Stimulated activated CD8-positive, alpha-beta memory T cell treated with anti-CD3 and anti-CD28 coated beads, Interleukin-7, amount 100 ng/mL, for 1 hour (primary cell): ENCODE measurements at places on chromosomes 13 and 19.

GRCh38 chr13:27024074-27024461, 147.5 kb downstream of the USP12 start:
- no peak for DNase-seq

GRCh38 chr19:40081411-40081810, 9.3 kb downstream of the ZNF780A start:
- DNase-seq = no peak

DNA sequence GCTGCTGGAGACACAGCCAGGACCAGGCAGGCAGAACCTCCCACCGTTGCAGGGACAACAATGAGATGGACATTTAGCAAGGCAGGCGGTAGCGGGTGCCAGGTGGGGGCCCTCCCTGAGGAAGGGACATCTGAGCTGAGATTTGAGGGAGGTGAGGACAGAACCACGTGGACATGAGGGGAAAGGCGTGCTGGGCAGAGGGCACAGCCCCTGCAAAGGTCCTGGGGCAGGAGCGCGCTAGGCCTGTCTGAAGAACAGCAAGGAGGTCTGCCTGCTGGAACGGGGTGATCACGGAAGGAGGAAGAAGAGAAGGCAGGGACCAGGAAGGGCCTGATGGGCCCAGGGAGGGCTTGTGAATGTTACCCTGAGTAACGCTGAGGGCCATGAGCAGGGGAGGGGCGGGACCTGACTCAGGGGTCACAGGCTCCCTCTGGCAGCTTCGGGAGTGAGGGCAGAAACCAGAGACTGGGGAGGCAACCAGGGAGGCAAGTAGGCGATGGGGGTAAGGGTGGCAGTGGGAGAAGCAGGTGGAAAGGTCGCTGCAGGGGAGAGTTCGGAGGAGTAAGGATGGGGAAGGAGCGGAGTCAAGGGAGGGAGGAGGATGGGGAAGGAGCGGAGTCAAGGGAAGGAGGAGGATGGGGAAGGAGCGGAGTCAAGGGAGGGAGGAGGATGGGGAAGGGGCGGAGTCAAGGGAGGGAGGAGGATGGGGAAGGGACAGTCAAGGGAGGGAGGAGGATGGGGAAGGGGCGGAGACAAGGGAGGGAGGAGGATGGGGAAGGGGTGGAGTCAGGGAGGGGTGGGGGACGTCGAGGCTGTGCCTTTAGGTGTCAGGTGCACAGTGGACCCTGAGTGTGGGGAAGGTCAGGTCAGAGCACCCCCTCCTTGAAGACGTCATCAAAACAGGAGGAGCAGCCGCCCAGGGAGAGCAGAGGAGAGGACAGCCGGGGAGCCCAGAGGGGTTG, 15.7 kb upstream of the B3GNT3 start:
- DNase-seq = no peak

DNA sequence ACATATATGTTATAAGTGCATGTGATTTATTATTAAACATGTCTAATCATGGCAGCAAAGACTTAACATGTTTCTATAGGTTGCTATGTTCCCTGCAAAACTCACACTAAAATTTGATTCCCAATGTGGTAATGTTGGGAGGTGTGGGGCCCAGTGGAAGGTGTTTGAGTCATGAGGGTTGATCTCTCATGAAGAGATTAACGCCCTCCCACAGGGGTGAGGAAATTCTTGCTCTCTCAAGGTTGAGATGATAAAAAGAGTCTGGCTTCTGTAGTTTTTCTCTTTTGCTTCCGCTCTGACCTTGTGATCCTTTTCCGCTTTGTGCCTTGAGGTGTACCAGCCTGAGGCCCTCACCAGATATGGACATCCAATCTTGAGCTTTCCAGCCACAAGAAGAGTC, 737.5 kb upstream of the SLITRK5 start:
- DNase-seq = no peak

DNA sequence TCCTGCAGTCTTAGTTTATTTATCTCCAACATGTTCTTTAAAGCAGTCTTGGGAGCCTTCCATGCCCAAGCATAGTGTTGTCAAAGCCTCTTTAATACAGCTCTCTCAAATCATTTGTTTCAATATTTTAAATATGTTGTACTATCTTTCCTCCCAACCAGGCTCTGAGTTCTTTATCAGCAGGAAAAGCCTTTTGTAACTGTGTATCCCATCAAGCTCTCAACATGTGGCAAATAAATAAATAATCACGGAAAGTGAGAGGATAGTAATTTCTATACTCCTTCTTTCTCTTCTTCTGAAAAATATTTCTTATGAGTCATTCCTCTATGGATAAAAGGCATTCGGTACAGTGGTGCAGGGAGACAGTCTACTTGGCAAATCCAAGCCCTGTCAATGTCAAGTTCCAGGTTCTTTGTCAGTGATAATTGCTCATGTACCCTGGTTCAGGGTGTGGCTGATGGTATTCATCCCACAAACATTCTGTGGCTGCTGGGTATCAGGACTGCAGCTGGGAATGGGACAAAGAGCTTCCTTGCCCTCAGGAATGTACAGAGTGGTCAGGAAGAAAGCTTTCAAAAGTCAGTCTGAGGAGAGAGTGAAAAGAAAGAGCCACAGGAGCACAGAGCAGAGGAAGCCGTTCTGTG, 384.3 kb downstream of the EFNB2 start:
- no peak for DNase-seq

DNA sequence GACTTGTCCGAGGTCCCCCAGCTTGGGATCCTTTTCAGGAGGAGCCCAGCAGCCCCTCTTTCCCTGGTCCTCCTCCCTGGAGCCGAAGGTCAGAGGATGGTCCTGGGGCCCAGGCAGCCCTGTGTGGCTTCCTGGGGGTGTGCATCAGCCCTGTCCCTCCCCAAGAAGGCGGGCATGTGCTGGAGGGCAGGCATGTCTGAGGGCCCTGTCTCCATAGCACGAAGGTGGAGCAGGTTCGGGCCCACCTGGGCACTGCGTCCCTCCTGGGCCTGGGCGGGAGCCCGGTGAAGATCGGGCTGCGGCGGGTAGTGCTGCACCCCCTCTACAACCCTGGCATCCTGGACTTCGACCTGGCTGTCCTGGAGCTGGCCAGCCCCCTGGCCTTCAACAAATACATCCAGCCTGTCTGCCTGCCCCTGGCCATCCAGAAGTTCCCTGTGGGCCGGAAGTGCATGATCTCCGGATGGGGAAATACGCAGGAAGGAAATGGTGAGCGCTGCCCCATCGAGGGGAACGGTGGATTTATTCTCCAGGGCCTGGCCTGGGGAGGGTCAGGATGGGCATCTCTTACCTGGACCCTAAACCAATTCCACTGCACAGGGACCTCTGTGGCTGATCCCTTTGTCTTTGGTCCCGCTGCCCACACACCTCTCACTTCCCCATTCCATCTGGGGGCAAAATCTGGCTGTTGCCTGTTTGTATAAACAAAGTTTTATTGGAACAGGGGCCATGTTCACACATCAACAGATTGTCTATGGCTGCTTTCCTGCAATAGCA, 10.9 kb downstream of the TIMM13 start:
- no peak for DNase-seq

DNA sequence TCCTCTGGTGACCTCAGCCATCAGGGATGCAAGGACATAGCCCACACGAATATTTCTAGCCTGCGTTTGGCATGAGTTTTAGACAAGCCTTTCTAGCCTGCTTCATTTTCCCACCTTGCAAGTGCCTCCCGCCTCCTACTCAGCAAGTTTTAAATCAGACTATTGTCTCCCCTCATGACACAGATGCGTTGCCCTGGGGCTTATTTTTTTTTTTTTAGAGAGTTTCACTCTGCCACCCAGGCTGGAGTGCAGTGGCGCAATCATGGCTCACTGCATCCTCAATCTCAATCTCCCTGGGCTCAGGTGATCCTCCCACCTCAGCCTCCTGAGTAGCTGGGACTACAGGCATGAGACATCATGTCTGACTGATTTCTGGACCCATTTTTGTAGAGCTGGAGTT, 14.6 kb downstream of the GJB2 start:
- no peak for DNase-seq

DNA sequence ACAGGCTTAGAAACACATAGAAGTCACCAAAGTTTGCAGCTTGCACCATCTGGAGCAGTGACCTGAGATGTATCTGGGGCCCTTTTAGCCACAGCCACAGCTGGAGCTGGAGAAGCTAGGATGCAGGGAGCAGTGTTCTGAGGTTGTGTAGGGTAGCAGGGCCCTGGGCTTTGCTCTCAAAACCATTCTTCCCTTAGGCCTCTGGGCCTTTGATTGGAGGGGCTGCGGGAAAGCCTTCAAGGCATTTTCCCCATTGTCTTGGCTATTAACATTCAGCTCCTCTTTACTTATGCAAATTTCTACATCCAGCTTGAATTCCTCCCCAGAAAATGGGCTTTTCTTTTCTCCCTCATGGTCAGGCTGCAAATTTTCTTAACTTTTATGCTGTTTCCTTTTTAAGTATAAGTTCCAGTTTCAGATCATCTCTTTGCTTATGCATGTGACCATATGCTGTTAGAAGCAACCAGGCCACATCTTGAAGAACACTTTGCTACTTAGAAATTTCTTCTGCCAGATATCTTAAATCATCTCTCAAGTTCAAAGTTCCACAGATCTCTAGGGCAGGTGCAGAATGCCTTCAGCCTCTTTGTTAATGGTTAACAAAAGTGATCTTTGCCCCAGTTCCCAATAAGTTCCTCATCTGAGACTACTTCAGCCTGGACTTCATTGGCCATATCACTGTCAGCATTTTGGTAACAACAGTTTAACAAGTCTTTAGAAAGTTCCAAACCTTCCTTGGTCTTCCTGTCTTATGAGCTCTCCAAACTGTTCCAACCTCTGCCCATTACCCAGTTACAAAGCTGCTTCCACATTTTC, 48.5 kb downstream of the NBEA start:
- DNase-seq = no peak

DNA sequence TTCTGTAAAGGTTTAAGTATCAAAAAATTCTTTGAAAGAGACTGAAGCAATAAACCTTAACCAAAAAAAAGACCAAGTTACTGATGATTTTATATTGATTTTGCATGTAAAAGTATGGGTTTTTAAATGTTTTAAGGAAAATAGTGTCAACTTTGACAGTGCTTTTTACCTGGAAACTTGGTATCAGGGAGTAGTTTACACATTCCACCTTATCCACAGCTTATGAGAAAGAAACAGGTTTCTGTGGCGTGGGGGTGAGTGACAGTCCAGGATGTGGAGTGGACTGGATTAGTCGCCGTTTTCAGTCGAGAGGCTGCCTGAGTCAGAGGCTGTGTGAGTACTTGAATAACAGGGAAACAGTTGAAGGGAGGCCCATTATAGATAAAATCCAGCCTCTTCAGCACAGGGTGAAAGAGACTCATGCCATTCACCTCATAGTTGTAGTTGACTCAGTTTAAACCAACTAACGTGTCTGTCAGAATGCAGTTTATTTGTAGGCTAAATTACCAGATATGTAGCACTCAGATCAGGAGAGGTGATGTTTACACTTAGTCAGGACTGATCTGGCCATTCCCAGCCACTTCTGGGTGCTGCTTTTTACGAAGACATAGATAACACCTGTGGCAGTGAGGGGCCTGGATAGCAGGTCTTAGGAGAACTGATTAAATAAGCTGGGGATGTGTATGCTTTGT, 595 bp upstream of the GPR183 start:
- DNase-seq = no peak

DNA sequence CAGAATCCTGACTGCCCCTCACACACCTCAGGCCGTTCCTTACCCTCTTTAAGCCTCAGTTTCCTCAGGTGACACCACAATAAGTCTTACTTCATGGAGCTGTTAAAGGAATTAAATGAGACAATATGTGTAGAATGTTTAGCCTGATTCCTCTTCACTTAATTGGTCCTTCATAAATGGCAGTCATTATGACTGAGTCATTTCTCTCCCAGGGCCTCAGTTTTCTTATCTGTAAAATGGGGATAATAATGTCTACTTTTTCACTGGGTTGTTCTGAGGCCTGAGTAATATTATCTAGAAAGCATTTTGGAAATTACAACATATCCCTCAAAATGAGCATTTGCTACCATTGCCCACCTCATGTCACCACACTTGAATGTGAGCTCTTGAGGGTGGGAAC, 21.6 kb downstream of the POU2F2 start:
- no peak for DNase-seq

DNA sequence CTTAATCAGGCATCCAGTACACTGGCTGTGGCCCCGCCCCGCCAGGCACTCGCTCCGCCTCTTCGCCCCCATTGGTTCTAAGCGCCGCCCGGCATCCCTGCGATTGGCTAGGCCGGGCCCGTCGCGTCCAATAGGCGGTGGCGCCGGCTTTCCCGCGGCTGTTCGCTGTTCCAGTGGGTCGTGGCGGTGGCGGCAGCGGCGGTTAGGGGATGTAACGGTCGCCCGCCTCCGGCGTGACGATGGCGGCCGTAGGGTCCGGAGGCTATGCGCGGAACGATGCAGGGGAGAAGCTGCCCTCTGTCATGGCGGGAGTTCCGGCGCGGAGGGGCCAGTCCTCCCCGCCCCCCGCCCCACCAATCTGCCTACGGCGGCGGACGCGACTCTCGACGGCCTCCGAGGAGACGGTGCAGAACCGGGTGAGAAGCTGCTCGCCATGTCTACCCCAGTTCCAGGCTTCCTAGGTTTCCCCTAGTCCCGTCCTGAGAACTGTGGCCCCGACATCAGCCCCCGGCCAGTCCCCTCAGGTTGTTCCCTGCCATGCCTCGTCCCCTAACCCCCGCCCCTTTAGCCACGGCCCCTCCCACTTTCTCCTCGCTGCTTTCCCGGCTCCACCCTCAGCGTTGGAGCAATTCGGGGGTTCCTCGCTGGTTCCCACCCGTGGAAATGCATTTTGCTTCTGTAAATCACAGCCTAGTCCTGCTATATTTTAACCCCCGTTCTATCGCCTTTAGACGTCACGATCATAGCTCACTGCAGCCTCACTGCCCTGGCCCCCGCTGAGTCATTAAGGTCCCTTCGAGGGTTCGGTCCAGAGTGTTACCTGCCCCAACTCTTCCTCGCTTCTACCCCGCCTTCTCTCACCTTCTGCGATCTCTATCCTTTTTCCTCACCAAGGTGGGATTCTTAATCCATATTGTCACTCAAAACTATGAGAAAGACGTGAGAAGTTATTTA, at the start of gene WDR62:
Gene WDR62 (plus strand): TSS at position 165 of the 954 bp plus-strand sequence. CDS start 75 bp downstream, at position 240.
- peak; percentile 90 for DNase-seq

- DNase-seq = no peak
These were observed 85.9 kb downstream of the SLITRK1 start for GRCh38 chr13:83796364-83796763.

- DNase-seq = no peak
These were observed 673 bp downstream of the TEAD2 start for GRCh38 chr19:49361438-49362047.

- no peak for DNase-seq
These were observed 189.4 kb downstream of the NBEA start for GRCh38 chr13:35131471-35131870.

- no peak for DNase-seq
These were observed 164.3 kb upstream of the TUBA3C start for GRCh38 chr13:19345916-19346422.
